Fibroblast of the aortic adventitia (primary cell): ENCODE measurements at places on chromosomes 13 and 19.

DNA sequence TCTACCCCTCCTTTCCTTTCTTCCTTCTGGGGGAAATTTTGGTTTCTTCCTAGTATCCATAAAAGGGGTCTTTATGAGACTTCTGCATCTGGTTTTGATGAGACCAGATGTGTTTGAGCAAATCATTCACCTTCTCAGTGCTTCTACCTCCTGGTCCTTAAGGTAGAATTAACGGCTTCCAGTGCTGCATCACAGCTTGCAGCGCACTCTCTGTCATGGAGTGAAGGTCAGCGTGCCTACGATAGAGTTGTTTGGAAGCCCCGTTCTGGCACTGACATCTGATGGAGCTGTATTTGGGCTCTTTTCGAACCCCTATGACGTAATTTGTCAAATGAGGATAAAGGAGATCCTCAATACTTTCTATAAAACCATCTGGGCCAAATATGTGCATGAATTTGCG lies 164.2 kb downstream of the MTUS2 start:
- no peak for DNase-seq

DNA sequence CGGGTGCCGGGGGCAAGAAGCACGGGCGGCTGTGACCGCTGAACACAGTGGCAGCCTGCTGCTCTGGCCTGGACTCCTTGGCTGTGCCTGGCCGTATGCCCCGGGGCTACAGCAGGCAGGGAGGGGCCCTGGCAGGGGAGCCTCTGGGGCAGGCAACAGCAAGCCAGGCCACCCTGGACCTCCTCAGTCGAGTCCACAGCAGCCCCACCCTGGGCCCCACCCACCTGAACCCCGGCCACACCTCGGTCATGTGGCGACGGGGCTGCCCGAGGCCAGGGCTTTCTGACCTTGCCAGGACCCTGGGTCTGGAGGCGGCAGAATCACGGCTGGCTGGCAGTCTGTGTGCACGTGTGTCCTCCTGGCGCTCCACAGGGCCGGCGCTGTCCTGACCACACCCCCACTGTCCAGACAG lies 8.7 kb downstream of the CILP2 start:
- no peak for DNase-seq

GRCh38 chr13:59452189-59452890 lies 711.4 kb downstream of the DIAPH3 start:
- DNase-seq = no peak

GRCh38 chr19:49877020-49877878 lies at the start of the genes AKT1S1 and TBC1D17:
Gene AKT1S1, minus strand, starts transcription at chr19:49877355. Its CDS starts 4,060 bp downstream, at chr19:49873295.
Gene TBC1D17, plus strand, starts transcription at chr19:49877702. Its CDS starts 22 bp downstream, at chr19:49877724.
- peak; percentile 100 for DNase-seq

DNA sequence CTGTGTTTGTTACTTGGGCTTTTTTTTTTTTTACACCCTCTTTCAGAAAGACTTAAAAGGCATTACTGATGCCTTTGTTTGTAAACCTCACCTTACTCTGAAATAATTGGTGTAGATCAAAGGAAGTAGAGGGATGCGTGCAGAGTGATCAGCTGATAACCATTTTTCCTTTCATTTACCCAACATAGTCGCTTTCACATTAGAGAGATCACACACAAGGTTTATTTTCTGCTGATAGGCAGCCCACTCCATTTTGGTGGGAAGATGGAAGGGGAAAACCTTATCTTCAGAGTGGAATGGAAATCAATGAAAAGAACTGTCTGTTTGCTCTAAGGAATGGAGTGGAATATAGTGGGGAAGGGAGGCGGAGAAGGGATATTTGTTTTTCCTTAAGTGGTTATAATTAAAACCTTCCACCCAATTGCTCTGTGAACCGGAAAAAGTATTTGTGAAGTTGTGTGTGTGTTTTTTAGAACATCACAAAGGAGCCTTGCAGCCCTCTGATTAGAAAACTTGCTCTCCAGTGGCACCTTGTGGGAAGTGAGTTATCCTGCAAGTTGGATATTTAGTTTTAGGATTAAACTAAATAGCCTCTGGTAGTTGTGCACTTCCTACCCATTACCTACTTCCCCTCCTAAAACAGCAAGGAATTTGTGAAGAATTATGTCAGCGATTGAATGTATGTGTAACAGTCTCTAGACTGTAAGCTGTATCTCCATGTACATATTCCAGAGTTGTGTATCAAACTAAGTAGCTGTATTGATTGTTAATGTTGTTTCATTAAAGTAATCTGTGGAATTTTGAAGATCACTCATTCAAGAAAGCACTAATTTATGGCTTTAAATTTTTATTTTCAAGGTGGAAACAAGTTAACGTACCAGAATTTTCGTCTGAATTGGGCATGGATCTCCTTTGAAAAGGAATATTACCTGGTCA lies 76.8 kb downstream of the FREM2 start:
- peak; percentile 47 for DNase-seq

- DNase-seq = no peak
These were observed 336.3 kb downstream of the HS6ST3 start for GRCh38 chr13:96426167-96426566.

DNA sequence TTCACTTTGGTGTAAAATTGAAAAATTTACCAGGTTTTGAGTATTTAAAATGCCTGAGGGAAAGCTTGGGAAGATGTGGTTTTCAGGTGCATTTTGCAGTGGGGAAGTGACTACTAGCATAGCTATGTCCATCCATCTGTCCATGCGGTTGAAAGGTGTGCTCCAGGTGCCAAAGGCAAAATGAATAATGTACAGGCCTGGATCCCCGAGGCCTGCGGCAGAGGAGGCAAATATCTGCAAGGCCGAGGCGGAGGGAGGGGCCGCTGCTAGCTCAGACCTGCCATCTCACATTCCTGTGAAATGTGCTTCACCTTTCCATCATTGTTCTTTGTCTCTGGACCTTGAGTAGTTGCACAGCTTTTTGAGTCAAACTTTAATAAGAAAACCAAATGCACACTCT lies 65.5 kb downstream of the ERCC5 start:
- no peak for DNase-seq

DNA sequence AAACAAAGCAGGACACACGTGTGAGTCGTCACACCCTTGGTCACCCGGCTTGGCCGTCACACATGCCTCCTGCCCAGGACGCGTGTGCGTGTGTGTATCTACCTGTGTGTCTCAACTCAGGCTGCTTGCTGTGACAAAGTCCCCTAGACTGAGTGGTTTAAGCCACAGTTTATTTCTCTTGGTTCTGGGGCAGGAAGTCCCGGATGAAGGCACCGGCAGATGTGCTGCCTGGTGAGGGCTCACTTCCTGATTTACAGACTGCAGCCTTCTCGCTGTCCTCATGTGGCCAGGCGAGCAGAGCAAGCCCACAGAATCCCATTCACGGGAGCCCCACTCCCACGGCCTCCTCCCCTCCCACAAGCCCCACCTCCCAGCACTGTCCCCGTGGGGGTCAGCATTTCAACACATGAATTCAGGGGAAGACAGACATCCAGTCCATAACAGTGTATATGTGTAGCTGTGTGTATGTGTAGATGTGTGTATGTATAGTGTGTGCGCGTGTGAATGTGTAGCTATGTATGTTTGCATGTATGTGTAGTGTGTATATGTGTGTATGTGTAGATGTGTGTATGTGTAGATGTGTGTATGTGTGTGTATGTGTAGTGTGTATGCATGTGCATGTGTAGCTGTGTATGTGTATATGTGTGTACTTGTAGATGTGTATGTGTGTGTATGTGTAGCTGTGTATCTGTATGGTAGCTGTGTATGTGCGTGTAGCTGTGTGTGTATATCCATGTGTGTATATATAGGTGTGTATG lies 51.5 kb downstream of the MCF2L start:
- DNase-seq = no peak

DNA sequence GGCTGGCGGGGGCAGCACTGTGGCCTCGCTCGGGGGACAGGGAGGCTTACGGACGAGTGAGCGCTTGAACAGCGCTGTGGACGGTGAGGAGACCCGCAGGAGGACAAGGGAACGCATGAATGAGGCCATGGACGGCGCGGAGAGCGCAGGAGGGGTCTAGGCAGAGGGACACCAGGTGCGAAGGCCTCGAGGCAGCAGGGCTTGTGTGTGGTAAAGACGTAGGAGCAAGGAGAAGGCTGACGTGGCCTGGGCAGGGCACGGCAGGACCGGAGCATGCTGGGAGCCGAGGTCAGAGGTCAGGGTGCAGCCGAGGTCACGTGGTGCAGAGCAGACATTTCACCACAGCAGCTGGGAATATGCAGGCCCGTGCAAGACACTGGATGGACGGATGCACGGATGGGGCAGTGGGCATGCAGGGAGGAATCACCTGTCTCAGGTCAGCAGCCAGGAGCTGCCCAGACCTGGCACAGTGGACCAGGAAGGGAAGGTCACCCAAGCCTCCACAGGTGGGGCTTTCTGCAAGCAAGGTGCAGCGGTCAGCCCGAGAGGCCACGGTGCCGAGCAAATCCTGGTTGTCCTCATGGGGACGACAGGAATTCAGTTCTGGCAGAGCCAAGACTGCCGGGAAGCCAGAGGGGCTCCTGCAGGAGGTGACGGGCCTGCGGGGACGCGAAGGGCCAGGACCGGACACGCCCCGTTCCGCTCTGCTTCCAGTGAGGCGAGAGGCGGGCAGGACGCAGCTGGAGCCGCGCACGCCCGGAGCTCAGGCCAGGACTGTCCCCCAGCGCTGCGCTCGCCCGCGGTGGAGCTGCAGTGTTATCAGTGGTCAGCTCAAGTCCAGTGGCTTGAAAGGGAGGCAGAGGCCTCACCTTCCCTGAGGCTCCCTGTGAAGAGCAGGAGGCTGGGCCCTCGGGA lies 72.2 kb downstream of the RASA3 start:
- no peak for DNase-seq

DNA sequence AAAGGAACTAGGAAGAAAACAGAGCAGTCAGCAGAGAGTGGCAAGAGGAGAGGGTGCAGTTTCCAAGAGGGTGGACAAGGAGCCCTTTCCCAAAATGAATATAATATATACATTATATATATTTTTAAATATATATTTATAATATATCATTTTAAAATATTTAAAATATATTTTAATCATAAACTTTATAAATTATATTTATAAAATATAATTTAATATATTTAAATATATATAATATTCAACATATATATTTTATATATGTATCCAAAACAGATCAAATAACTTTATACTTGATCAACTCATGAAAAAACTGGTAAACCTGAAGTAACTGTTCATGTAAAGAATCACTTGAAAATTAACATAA lies 328.6 kb downstream of the MYO16 start:
- no peak for DNase-seq

- no peak for DNase-seq
These were observed 98.7 kb downstream of the DOCK9 start for GRCh38 chr13:98879127-98879520.

- DNase-seq = peak; percentile 81
These were observed 15.5 kb downstream of the MAST3 start for GRCh38 chr19:18112989-18113478.

GRCh38 chr13:43959291-43959690 lies 79.6 kb downstream of the LACC1 start:
- no peak for DNase-seq

DNA sequence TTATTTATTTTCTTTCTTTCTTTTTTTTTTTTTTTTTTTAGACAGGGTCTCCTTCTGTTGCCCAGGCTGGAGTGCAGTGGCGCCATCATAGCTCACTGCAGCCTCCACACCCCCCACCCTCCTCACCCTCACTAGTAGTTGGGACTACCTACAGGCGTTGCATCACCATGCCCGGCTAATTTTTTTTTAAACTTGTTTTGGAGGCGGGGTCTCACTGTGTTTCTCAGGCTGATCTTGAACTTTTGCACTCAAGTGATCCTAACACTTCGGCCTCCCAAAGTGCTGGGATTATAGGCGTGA lies 33.6 kb downstream of the GJA3 start:
- no peak for DNase-seq

- no peak for DNase-seq
These were observed 22.3 kb upstream of the ZBTB7A start for GRCh38 chr19:4088975-4089374.

DNA sequence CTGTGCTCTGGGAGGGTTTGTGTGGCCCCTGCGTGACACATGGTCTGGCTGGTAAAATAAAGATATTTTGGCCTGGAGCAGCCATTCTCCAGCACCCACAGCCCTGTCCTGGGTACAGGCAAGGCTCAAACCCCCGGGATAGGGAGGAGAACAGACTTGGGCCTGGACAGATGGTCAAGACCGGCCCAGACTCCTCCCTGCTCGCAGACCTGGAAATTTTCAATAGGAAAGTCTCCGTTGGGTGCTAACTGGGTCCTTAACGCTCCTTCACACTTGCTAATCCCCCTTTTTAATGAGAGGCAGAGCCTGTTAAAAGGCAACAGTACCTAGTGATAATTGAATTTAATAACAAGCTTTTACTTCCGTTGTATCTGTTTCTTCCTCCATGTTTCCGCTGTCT lies 2.5 kb downstream of the PALM start:
- DNase-seq = no peak

GRCh38 chr19:5040544-5041167 lies 71.7 kb downstream of the KDM4B start:
- DNase-seq = no peak

- no peak for DNase-seq
These were observed 15.2 kb downstream of the GAS6 start for GRCh38 chr13:113848431-113849260.

GRCh38 chr13:79531542-79532254 lies 50.7 kb downstream of the NDFIP2 start:
- DNase-seq = no peak

DNA sequence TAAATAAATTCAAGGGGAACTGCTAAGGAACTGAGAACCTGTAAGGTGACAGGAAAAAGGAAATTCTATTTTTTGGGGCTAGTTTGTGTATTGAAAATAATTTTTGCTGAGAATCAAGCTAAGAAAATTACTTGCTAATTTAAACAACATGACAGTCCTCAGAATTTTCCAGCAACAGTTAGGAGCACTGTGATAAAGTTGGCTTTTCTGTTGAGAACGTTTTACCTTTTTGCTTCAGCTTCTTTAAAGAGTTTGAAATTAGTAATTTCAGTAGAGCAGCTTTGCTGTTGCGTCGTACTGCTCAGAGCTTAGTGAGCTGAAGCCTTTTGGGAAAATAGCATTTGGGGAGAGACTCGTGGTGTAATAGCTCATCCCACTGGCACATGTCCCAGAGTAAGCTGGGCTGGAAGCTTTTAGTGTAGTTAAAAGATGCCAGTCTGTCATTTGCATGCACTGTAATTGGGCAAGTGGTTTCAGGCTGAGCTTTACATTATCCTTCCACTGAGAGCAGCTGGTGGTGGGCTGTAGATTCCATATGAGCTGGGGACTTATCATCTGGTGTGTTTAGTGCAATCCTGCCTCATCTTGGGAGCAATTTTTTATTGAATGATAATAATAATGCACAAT lies 69.8 kb downstream of the LRCH1 start:
- peak; percentile 86 for DNase-seq

DNA sequence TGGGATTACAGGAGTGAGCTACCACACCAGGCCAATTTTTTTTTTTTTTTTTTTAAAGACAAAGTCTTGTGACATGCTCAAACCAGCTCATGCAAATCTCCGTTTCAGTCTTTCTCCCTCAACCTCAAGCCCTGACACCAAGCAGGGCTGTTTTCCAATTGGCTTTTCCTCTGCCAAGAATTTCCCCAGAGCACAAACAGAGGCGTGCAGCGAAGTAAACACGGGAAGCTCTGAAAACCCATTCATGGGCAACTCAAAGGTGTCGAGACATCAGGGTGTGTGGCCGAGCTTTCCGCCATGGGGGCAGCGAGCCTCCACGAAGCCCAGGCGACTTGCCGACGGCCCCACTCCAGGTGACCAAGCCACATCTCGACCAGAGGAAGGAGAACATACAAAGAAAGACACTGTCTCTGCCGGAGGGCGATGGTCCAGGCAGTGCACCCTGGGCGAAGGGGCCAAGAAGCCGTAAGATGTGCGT lies 70.0 kb downstream of the INSR start:
- DNase-seq = peak; percentile 77
